ENCODE measurements at places on chromosomes 1 and 21.

GRCh38 chr1:240090014-240090413 is 1.7 kb upstream of the FMN2 start:
- no peak for DNase-seq

- DNase-seq: no peak
Observed at GRCh38 chr1:97143236-97143882, 421.8 kb downstream of the PTBP2 start.

DNA sequence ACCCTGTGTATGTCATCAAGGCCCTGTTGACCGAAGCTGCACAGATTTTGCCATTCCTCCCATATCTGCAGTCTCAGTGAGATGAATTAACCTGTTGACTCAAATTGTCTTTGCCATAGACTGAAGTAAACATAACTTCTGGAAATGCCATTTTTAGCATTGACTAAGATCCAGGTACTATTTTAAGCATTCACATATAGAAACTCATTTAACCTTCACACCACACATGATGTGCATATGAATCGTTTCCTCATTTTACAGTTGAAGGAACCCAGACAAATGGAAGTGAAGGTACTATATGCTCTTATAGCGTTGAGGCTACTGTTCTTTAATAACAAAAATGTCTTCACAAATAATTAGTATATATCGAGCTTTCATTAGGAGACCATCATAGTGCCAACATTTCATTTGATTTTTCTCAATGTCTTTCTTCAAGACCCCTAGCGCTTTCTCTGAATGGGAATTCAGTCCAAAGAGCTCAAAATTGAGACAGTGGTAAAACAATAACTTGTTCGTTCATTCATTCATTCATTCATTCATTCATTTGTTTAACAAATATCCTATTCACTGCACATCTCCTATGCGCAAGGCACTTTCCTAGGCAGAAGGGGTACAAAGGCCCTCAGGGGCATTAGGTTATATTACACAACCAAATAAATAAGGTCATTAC is 444.7 kb downstream of the ADGRL2 start:
- no peak for DNase-seq

DNA sequence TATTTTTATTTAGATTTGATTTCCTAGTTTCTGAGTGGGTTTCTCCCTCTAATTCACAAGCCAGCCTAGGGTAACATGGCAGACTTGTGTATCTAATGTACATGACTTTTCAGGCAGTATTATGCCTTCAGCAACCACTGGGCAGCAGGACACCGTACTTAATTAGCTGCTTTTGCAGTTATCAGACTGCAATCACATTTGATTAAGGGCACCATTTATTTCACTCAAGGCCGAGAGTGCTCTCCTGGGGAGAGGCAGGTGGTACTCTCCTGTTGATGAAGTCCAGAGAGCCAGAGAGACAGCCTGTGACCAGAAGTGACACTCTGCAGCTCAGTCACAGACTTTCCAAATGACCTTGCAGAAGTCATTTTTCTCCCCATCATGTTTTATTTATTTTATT is 18.7 kb downstream of the CYYR1 start:
- no peak for DNase-seq

DNA sequence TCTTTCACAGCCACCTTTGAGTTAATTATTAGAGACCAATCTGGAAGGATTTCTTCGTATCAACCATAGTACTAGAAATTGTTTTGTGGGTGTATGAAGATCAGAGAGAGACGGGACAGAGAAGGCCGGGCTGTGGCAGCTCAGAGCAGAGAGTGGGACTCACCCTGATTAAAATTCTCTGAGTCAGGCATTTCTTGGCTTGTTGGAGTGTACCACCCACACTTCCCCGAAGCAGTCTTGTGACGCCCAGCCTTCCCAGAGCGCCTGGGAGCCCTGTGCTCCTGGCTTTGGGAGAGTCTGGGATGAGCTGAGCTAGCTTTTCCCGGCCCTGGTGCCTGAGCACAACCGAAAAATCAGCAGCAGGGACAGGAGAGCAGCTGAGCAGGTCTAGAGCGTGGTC is 19.4 kb downstream of the PLEKHM2 start:
- no peak for DNase-seq

DNA sequence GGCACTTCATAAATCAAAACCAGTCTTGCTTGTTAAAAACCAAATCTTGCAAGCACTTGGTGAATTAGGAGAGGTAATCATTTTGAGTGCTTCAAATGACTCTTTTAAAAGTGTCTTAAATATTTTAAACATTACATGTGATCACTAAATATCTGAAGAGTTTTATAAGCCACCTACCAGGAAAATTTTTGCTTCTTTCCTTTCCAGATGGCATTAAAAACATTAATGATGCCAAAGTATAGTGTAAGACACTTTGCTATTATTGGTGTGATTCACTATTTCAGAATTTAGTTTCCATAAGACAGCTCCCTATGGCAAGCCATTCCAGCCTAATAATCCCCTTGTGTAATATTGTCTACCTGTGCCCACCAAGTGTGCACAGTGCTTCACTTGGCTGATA is 548.8 kb upstream of the ADAMTS5 start:
- no peak for DNase-seq

DNA sequence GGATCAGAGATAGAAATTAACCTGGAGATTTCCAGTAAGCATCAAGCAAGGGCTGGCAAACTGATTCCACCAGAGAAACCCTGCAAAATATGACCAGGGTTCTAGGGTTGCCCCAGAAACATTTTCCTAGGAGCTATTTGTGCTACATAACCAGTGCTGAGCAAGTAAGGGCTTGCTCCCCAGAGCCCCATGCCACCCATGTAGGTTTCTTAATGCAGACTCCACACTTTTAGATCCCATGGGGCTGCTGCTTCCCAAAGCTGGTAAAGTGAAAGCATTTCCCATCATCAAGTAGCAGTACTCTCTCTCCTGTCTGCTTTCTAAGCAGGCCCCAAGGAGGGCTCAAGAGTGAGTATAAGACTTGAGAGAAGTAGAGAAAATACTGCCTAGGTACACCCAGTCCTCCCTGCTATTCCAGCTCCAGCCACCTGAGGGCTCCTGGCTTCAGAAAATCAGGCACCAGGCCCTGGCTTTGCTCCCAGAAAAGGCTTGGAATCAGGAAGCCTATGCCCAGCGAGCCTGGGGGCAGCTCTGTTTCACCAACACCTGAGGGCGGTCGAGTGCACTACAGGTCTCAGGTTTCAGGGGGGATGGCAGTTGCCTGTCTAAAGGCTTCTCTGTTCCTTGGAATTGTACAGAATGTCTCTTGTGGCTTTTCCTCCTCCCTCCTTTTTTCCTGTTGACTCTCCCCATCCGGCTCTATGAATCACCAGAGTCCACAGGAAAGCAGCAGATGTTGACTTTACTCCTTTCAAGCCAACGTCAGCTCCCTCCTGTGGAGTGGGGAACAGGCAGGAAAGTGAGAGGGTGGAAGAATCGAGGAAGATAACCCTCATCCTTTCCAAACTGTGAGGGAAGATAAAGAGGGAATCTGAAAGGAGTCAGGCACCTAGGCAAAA is 6.2 kb upstream of the ANKRD35 start:
- DNase-seq: peak; percentile 89

DNA sequence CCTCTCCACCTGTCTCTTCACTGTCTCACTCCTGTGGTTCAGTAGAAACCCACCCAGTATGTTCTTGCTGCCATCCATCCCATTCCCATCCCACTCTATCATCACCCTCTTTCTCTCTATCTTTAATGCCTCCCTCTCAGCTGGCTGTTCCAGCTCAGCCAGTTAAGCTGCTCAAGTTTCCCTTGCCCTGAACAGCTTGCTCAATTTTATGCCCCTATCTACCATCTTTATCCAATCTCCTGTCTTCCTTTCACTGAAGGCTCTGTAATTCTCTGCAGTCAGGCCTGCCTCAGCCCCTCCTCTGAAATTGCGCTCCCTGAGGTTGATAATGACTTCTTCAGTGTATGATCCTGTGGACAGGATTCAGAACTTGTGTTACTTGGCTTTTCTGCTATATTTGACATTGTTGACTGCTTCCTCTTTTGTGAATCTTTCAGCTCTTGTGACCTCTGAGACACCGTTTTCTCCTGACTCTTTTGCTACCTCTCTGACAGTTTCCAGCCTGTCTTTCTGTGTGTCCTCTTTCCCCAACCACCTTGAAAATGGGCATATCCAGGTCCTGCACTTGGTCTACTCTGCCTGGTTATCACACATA is 13.9 kb upstream of the BCAR3 start:
- DNase-seq: no peak

DNA sequence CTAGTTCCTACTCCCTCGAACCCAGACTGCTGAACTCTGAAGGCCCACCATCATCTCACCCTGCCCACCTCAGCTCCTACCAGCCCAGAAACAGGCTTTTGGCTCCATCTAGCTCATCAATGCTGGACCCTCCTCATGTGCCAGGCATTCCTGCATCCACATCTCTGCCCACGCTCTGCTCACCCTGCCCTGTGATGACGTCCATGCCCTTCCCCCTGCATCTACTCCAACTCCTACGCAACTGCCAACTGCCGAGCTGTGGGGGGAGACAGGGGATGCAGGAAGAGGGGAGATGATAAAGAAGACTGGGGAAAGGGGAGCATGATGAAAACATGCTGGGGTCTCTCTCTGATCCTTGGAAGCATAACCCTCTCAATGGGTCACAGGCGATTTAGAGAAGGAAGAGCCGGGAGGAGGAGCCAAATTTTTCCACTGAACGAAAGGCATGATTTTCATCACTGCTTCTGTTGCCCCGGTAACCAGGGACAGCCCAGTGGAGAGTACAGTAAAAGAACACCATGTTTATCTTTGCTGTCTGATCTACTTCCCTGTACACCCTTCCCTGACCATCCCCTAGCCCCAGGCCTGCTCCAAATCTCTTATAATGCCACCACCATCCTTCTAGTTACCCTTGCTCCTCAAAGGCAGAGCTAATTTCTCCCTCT is 44.3 kb downstream of the CD34 start:
- no peak for DNase-seq

DNA sequence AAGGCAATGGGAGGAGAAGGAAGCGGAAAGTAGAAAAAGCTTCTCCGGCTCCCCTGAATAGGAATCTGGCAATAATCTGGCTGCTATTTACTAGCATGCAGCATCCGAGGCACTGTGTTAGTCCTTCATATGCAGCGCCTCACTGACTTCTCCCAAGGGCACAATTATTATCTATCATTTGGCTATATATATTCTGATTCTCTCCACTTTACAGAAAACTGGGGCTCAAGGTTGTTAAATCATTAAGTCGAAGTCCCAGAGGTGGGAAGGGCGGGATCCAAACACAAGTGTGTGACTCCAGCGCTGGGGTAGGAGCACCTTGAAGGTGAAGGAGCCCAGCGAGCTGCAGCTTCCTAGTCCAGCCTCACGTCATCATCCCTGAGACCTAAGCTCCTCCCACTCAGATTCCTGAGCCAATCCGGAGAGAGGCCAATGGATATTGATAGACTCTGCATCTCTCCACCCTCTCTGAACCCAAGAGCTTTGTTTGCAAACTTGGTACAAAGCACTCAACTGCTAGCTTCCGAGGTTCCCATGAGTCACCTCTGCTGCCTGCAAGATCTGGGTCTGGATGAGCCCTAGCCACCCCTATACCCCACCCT is 16.6 kb upstream of the EYA3 start:
- DNase-seq: peak; percentile 37

- DNase-seq: no peak
Observed at GRCh38 chr1:31912839-31913239, 25.3 kb downstream of the PTP4A2 start.

DNA sequence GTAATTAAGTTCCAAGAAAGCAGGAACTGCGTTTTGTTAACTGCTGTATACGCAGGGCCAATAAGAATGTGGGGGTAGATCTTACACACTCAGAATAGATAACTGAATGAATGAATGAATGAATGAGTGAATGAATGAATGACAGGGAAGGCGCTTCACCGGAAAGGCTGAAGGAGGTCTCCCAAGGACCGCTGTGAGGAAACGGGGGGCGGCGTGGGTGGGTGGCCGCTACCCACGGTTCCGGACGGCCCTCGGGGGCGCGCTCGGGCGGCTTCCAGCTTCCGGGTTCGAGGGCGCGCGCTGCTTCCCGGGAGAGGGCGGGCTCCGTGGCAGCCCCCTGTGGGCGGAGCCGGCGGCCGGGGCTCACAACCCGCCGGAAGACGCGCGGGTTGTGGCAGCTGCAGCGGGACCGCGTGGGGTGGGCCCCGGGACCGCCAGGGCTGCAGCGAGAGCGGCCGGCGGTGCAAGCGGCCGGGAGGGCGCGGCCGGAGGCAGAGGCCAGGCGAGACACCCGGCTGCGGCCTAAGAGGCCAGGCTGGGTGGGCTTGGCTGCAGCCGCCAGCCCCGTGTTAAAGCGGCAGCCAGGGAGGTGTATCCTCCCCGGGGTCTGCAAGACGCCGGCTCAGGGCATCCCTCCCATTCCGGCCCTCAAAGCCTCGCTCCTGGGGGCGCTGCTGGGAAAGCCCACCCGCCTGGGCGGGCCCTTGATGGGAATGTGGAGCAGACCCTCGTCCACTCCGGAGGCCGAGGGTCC is at the start of gene ZFP69:
TSS of gene ZFP69 (plus strand) at position 367 of the 754 bp plus-strand sequence. CDS start 2,072 bp downstream, outside the sequence.
- DNase-seq: peak; percentile 70

DNA sequence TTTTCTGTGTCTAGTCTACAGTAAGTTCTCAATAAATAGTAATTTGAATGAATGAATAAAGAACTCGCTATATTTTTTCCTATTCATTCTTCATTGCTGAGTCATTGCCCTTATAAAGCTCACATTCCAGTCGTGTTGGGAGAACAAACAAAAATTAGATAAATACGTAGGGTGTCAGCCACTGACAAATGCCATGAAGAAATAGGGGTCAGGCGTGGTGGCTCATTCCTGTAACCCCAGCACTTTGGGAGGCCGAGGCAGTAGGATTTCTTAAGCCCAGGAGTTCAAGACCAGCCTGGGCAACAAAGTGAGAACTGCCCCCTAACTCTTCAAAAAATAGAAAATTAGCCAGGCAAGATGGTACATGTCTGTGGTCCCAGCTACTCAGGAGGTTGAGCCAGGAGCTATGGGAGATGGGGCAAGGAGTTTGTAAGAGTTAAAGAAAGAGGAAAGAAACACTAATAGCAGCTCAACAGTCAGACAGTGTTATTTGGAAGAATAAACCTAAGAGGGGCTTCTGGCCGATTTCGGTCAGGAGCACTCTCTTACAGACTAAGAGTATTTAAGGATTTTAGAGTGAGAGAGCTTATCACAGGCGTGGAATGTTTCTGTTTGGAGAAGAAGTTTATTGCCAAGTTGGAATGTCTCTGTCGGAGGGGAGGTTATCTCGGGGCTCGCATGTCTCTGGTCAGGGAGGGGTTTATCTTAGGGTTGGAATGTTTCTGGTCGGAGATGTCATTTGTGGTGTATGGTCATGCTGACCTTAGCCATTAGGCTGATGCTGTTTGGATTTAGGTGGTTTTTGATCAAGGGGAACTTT is 1.8 kb upstream of the CHML start:
- peak; percentile 45 for DNase-seq

- DNase-seq: no peak
Observed at GRCh38 chr1:231903586-231904081, 277.0 kb downstream of the DISC1 start.

- no peak for DNase-seq
Observed at GRCh38 chr1:7827126-7827955, 25.5 kb downstream of the UTS2 start.

- no peak for DNase-seq
Observed at GRCh38 chr1:43691871-43692815, 15.2 kb upstream of the ST3GAL3 start.

GRCh38 chr1:39047374-39048229 is 21.5 kb downstream of the NDUFS5 start:
- no peak for DNase-seq
